ENCODE measurements at places on chromosomes 13 and 19.

DNA sequence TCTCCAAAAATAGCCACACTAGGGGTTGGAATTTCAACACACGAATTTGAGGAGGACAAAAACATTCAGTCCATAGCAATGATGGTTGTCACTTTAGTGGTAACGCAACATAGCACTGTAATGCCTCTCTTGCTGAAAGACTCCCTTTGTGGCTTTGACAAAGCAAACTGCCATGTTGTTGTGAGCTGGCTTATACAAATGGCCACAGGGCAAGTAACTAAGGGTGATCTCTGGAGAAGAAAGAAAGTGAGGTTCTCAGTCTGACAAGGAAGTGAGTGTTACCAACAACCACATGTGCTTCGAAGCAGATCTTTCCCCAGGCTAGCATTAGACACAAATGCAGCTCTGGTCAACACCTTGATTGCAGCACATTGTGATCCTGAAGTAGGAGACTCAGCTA, 79.1 kb upstream of the PCDH17 start:
- DNase-seq, result no peak

GRCh38 chr19:33461256-33462111, 60.1 kb downstream of the PEPD start:
- no peak for DNase-seq

DNA sequence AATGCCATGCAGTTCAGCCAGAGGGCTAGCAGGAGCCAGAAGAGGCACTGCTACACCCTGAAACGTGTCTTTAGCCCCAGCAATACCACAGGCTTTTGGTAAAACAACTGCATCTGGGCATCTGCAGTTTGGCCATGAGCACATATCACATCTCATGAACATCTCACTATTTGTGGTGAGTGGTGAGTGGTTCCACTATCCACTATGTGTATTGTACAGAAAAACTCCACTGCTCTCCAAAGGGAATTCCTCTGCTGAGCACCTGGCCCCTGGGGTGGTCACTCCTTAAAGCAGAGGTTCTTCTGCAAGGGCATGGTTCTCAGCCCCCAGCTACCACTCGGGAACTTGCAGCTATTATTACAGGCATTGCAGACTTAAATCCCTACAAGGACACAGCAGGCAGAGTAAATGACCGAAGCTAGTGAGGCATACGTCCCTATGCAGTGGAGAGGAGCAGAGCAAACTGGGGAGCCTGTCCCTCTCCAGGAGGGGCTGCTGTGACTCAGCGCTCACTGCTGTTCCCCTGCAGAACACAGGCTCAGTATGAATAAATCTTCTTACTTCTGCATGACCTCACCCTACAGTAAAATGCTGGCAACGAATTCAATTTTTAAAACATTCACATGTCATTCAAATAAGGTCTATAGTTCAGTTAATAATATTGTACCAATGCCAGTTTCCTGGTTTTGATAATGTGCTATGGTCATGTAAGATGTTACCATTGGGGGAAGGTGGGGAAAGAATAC, 332.4 kb upstream of the ZNF507 start:
- DNase-seq, result no peak

DNA sequence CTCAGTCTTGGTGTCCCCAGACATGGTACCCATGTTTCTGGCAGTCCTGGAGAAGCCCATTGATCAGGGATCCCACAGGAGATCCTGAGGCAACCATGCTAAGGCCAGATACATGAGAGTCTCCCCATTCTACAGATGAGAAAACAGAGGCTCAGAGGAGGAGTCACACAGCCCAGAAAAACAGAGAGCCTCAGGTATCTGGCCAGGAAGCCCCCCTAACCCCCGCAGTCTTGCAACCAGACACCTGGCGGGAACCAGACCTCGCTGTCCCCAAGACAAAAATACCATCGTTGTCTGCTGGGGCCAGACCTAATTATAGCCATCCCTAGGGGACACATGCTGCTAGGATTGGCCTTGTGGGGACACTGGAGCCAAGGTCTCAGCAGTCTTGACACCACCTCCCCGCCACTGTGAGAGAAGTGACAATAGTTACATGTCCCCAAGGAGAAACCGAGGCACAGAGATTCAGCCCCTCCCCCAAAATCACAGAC, 1.6 kb upstream of the PDE4C start:
- no peak for DNase-seq

DNA sequence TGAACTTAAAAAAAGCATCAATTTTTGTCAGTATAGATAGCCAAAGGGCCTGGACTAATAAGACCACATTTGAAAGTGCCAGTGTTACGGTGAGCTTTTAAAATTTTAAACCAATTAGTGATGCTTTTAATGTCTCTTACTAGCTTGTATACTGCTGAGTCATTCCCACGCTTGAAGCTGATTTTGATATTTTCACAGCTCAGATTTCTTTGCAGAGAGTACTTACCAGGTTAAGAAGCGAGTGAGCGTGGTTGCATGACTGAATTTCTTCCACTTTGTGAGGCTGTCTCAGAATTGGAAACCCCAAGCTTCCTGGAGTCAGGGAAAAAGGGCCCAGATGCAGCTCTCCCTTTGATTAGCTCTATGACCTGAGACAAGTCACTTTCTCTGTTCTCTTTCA, 74.5 kb upstream of the NBEA start:
- DNase-seq, result no peak

DNA sequence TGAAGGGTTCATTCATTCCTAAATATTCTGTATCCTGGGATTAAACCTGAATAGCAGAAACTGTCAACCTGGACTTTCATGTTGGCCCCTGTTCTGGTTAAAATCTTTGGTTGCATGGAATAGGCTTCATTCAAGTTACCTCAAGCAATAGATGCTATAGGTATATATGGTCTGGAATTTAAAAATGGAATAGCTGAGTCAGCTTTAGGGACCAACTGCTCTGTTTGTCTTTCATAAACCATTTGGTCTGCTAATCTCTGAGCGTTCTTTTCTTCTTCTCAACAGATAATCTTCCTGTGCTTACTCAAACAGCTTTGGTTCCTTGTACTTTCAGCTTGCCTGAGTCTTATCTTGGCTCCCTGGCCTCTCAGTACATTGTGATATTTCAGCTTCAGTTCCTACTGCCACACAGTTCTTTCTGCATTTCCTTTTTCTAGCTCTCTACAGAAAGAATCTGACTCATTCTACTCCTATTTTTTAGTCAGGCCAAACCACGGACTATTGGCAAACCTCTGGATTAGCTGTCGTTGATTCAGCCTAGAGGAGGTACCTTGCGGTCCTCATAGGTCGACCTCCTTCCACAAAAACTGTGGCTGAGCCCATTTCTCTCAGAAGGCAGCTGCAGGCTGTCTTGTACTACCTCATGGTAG, 35.9 kb upstream of the MAB21L1 start:
- no peak for DNase-seq

GRCh38 chr19:30235946-30236345, 136.2 kb upstream of the ZNF536 start:
- no peak for DNase-seq

- DNase-seq, result no peak
Observed at GRCh38 chr19:15264061-15264932, 32.0 kb upstream of the EPHX3 start.

GRCh38 chr13:53447456-53447855, 418.8 kb downstream of the OLFM4 start:
- DNase-seq, result no peak

GRCh38 chr19:793806-794205, 3.4 kb upstream of the PTBP1 start:
- DNase-seq, result no peak

GRCh38 chr13:67052550-67053490, 177.3 kb downstream of the PCDH9 start:
- no peak for DNase-seq

DNA sequence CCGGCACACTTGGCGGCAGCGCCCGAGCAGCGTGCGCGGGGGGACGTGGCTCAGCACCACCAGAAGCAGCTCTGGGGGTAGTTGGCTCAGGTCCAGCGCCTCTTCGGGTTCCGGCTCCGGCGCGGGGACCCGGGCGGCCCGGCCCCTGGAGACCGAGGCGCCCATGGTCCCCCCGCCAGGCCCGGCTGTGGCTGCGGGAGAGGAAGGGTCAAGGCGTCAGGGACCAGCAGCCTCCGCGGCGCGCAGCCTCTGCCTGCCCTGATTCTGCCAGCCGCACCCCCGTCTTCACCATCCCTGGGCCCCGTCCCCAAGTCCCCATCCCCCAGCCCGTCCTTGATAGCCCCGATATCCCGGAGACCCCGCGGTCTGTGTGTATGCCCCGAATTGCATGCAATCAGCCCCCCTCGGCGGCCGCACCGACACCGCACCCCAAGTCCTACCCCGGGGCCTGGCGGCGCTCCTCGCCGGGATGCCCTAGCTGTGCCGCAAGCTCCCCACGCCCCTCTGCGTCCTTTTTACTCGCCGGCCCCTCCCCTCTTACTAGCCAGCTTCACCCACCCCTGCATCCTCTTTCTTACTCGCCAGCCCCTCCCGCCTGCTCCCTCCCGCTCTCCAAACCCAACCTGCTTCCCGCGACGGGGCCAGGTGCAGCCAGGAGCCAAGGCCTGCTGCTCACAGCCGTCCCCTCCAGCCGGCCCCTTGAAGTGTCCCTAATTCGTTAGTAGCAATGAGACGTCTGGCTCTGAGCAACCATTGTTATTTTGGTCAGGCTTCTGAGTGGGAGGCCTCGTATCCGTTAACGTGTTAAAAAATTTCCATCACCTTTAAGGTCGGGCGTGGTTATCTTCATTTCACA, at the start of gene FBXO27:
Gene FBXO27, minus strand, starts transcription at position 487 of the 856 bp plus-strand sequence. Its CDS starts 322 bp downstream, at position 165.
- DNase-seq, result no peak

- no peak for DNase-seq
Observed at GRCh38 chr13:31909864-31910551, 121.6 kb upstream of the FRY start.

DNA sequence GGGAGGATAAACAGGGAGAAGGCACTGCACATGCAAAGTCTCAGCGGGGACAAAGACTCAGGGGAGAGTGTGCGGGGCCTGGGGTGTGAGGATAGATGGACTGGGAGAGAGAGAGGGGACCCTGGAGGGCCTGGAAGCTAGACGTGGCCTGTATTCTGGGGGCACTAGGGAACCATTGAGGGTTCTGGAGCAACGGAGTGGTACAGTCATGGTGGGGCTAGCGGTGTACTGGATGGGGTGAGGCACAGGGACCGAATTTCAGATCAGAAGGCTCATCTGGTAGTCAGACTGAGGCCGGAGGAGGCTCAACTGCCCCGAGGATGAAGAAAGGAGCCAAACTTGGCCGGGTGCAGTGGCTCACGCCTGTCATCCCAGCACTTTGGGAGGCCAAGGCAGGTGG, 8.0 kb upstream of the SBNO2 start:
- DNase-seq, result no peak

- DNase-seq, result no peak
Observed at GRCh38 chr13:72504131-72504841, 223.1 kb downstream of the MZT1 start.

DNA sequence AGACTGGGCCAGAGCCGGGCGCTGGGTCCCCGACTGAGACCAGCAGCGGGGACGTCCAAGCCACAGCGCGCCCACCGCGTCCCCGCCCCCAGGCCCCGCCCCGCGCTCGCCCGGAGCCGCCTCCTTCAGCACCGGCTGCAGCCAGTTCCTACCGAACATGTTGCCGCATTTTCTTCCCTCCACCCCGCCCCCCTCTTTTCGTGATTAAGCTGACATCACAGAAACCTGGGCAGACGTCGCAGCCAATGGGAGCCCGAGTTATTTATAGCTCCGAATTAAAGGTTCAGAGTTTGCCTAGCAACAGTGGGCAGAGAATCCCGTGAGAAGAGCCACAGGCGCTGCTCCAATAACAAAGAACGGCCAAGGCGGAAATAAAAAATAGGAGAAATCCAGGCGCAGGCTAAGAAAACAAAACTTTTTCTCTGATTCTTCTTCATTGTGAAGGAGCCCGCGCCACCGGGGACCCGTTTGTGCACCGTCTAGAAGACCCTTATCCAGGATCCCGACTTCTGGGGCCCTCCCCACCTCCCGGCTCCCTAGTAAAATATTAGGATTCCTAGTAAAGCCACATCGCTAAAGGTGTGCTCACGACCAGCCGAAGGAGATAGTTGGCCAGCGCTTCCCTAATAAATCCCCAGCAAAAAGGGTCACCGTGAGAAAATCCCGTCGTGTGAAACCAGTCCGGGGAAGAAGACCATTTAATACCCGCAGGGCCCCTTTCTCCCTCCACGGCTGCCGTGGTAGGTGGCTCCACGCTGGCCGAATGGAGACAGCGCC, 61.7 kb downstream of the SERP2 start:
- DNase-seq, result peak; percentile 30

DNA sequence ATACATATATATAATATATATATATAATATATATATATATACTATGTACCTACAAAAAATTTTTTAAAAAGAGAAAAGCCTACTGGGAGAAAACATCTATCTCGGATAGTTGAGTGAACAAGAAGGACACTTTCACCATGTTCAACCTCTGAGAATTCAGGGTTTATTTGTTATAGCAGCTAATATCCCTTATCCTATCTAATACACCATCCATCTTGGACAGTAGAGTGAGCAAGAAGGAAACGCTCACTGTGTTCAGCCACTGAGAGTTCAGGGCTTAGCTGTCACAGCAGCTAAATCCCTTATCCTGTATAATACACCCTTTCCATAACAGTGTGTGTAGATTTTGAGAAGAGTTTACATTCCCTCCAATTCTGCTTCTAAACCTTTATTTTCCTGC, 38.1 kb upstream of the CACNA1A start:
- no peak for DNase-seq

DNA sequence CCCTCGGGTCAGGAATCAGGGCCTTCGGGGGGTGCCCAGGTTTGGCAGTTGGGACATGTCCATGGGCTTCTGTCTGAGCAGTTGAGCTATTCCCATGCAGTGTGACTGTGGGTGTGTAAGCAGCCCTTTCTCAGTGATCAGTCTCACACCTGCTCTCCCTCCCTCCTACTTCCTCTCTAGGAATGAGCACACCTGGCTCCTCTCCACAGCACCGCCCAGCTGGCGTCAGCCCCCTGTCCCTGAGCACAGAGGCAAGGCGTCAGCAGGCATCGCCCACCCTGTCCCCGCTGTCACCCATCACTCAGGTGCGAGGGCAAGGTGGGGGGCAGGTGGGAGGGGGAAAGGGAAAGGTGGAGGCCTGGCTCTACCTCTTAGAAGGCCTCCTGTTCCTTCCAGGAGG, 25.9 kb downstream of the COMP start:
- no peak for DNase-seq

- DNase-seq, result no peak
Observed at GRCh38 chr13:44350775-44351504, 22.7 kb upstream of the SERP2 start.

GRCh38 chr13:47025791-47026447, 129.1 kb upstream of the HTR2A start:
- no peak for DNase-seq

DNA sequence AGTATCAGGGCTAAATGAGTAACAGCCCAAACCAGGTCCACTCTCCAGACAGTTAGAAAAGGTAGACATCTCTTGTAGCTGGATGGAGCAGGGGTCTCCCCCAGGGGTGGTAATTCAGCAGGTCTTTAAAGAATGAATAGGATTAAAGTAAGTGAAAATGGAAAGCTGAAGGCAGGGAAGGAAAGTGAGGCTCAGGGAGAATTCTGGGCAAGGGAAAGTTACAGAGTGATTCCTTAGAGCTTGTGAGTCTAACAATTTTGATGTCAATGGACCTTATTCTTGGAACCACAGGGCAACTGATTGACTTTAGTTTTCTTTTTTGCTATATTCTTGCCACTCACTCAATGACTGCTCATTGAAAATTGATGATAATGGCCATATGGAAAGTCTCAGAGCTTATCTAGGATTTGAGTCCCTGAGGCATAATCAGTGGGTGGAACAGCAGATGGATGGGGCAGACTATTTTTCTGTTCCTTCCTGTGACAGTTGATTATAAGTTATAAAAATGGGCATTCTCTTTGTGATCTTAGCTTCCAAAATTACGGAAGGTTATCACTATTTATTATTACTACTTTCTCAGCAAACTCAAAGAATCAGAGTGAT, 76.9 kb downstream of the LRCH1 start:
- no peak for DNase-seq
